ENCODE measurements at places on chromosomes 11 and 22.

DNA sequence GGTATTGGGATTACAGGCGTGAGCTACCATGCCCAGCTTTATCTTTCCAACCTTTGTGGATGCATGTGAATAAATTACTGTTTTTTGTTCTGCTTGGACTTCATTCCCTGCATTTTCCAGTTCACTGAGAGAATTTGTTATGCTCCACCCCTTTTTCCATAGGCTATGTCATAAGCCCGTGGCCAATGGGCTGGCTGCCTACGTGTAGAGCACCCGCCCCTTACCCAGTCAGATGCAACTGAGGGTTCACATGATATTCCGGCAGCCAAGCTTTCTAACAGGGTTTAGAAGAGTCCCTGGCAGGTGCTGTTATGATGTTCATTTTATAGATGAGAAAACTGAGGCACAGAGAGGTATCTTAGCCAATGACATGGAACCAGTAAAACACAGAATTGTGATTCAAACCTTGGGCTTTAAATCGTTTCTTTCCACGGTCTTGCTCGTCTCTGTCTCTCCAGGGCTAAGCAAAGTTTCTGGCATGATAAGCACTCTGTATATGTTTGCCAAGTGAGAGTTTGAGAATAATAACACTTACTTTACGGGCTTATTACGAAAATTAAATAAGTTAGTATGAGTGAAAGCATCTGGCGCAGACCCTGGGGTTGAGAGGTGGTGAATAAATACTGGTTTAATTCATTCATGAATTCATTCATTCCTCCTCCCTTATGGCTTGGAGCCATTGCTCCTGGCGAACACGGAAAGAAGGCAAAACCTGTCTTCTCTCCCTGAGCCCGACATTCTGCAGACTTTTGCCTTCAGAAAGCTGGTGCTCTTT lies 42.4 kb upstream of the RASD2 start:
- DNase-seq = no peak

DNA sequence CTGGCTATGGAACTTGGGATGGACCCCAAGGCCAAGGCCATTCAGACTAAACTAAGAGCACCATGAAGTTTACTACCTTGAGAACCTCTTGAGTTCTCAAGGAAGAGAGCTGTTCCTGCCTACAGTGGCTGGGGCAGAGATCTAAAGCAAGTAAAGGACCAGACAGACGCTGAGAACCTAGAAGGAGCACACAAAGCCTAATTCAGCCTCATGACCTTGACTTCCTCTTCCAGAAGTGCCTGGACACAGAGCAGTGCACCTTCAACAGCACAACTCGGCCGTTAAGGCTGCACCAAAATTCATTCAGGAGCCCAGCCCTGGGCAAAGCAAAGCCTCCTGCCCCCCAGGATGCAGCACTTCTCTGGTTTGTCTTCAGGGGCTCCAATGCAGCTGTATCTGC lies 82.9 kb upstream of the AKIP1 start:
- DNase-seq = no peak

- no peak for DNase-seq
Measured at GRCh38 chr11:74504100-74504691, 10.7 kb upstream of the LIPT2 start.

DNA sequence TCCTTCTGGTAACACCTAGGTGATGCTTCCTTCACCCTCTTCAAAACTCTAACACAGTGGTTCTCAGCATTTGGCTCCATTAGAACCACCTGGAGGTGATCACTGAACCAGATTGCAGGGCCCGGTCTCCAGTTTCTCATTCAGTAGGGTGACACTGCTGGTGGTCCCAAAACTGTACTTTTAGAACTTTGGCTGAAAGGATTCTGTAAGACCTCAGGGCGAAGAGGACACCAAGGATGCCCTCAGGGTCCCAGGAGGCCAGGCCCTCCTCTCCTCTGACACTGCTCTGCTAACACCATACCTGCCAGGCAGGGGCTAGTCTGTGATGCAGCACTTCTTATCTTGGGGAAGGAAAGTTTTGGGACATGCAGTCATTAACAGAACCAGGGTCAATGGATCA lies 9.0 kb downstream of the VSTM5 start:
- DNase-seq = no peak

GRCh38 chr11:85266646-85267045 lies 360.5 kb downstream of the DLG2 start:
- no peak for DNase-seq

DNA sequence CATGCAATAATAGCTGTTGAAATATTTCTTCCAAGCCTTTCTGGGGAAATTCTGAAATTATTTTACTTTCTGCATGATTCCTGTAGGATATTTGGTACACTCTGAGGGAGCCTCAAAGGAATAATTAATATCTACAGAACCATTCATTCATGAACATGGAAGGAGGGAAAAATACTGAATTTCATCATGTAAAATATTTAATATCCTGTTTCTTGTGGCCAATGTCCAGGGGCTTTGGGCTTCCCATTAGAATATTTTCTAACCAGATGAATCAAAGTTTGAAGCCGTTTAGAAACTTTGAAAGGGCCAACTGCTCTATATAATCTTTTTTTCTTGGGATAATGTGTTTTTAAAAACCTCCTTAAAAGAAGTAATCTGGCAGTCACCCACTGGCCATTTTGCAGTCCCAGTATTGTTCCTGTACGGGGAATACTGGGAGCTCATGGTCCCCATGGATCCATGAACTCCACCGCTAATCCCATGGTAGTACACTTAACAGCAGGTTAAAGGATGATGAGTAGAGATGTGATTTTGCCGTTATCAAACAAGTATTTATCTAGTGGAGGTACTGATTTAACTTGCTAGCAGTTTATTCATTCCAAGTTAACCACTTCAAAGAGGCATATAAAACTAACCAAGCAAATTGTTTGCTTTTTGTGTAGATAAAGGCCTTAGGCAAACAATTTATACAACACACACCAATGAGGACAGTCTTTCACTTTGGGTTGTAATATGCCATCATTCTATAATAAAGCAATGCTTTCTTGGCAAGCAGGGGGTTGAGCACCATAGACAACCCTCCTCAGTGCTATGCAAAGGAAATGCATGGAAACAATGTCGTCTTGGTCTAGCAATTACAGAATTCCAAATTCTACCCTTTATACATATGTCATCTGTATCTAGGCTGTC lies 34.5 kb upstream of the BLID start:
- no peak for DNase-seq

DNA sequence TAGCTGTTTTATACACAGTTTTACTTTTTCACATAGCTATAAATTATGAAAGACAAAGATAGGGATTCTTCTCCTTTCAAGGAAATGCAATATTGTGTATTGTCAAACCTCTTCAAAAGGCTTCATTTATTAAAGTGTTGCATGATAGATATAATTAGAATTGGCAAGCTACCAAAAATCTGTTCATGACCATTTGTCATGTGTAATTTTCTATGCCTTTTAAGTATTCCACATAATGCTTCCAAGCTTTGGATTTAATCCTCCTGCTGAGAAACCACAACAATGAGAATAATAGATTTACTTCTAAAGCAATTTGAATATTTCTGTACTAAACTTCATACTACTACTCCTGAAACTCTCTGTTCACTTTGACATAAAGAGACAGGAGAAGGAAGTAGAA lies 403.2 kb upstream of the CCDC179 start:
- DNase-seq = no peak

DNA sequence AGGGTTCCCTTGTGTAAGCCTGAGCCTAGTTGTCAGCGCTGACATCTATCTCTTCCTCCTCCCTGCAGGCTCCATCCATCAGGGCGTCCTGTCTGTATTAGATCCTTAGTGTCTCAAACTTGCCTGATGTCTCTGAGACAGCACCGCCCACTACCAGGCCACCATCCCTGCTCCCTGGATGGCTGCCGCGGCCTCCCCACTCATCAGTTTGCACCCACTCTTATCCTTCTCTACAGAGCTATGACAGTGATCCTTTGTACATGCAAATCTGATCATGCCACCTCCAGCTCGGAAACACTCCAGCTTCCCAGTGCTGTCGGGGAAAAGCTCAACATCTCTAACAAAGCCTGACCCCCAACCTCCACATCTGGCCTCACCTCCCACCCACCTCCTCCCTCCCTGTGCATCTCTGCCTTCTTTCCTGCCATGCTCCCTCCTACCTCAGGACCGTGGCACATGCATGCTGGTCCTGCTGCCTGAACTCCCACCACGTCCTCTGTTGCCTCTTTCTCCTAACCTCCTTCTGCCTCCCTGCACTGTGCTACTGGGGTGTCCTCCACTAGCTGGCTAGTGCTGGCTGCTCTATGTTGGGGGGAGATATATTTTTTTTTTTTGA lies 61.6 kb upstream of the EIF3D start:
- DNase-seq = no peak

DNA sequence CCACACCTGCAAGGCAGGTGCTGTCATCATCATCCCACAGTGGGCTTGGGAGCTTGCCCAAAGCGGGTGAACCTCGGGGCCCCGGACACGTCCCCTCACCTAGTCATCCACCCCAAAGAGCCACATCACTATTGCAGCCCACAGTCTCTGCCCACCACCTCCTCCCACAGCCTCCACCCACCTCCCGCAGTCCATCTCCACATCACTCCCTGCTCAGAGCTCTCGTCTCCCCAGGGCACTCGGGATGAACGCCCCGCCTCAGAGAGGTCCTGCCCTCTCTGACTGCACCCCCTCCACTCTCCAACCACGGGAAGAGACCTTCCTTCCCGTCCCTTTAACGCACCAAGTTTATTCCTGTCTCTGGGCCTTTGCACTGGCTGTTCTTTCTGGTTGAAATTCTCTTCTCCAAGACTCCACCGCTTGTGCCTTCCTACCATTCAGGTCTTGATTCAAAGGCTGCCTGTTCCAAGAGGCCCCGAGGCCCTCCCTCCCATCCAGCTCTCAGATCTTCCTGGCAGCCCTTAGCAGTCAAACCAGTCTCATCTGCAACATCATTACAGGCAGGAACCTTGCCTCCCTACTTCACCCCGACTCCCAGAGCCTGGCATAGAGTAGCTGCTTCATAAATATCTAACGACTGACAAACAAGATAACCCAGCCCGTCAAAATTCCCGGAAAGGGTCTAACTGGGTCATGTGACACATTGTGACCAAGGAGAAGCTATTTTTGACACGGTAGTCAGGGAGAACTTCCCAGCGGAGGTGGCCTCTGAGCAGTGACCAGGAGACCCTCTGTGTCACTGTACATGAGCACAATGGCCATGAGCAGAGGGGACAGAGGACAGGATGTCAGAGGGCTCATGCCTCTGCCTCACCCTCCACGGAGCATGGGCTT lies 11.1 kb downstream of the KCNJ4 start:
- DNase-seq = no peak

DNA sequence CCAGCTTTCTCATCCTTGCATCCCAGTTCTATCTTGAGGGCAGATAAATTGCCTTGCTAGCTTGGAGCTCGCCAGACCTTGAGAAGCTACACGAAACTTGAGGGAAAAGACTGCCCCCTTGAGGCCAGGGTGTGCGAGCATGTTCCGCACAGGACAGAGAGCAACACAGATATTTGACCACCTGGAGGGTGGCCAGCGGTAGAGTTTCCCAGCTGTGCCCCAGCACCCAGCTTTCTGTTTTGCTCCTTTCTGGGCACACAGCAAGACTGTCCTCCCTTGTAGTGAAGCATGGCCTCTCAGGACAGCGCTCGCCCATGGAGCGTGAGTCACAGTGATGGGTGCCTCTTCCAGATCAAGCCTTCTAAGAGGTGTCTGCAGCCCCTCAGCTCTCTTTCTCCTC lies 23.5 kb downstream of the SPATA19 start:
- DNase-seq = peak; percentile 16

- DNase-seq = no peak
Measured at GRCh38 chr11:113563766-113564526, 88.7 kb upstream of the DRD2 start.

DNA sequence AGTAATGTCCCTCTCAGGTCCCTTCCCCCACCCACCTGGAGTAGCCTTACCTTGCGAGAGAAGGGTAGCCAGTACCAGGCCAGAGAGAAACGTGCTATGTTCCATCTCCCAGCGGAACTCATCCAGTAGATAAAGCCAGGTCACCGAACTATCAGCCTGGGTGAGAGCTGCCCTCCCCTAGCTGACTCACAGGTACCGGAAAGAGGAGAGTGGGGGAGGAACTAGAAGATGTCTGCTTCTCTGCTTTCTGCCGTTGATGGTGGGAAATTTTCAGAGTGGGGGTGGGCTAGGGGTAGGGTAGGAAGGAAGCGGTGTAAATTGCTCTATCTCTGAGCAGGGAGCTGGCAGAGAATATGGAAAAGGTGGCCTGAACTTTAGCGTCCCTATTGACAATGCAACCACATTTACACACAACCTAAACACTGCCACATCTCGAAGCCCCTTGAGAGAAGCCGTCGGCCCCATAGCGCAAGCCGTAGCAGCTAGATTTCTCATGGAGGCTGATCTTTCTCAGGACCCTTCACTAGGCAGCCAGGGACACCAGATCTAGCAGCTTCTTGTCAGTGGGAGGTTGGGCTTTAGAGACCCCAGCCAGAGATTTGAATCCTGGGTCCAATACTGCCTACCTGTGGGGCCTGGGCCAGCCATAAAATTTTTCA lies at the start of gene CD3D:
Gene CD3D, minus strand, starts transcription at position 203 of the 659 bp plus-strand sequence. Its CDS starts 98 bp downstream, at position 105.
- no peak for DNase-seq

DNA sequence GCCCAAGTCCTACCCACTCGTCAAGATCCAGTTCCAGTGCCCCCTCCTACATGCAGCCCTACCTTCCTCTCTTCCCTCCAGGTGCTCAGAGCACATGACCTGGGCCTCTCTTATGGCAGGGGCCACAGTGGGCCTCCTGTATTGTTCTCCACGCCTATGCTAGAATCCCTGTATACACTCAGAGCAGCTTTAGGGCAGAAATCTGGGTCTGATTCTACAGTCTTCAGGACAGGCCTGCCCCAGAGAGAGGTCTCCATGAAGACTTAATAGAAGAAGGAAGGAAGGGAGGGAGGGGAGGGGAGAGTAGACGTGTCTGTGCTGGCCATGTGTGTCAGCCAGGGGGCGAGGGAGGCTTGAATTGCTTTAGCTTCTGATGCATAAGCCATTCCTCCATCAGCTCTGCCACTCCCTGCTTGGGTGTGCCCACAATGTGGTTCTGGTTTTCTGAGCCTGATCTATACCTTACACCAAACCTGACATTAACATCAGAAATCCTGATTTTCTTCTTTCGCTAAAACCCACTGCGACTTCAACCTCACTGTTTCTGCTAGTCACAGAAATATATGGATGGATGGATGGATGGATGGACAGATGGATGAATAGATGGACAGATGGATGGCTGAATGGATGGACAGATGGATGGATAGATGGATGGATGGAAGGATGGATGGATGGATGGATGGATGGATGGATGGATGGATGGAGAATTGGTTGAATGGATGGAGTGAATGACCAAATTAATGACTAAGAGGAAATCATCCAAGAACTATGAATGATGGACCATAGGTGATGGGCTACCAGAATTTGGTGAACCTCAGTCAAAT lies 56.6 kb upstream of the PRDM11 start:
- peak; percentile 31 for DNase-seq

DNA sequence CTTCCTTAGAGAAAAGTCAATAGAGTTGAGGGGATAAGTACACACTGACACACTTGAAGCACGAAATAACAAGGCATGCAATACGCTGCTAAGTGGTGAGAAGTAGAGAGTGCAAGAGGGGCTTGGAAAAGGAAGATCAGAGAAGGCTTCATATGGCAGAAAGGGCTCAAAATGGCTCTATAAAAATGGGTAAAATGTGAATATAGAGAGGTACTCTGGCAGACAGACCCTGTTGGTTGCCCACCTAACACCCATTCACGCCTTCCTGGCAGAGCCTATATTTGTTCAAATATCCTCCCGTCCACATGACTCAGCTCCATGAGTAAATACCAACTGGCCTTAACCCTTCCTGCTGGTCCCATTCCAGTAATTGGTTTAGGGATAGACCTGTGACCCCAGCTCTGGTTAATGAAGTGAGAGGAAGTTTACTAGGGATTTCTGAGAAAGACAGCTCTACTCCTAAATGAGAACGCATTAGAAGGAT lies 38.9 kb upstream of the CCDC34 start:
- no peak for DNase-seq
